PC-3 (cell line): ENCODE measurements at places on chromosomes 5 and 9.

DNA sequence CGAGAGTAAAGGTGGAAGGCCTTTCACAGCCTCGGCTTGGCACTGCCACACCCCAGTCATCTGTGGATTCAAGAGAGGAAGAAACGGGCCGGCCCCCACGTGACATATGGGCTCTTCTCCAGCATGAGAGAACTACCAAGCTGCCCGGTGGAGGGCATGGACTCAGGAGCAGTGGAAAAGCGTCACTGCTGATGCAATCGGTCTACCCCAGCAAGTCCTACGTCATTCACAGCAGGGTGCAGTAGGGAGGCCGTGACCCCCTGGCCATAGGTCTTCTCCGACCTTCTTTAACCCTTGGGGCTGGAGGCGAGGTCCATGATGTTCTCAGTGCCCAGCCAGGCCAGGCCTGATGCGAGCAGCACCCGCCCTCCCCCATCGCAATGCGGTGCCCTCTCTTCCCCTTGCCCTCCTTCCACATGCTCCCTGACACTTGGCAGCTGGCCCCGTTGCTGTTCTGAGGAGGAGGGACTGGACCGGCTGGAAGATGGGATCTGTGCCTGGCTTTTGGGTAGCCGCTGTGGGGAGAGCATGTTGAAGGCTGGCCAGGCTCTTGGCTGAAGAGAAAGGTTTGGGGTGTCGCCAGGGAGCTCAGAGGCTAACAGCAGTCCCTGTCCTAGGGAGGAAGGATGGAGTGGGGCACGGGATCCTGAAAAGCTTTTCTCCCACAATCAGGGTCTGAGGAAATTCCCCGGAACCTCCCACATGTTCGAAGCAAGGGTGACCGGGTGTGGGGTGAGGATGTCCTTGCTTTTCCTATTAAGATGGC lies 89.8 kb downstream of the LIFR start:
- no peak for DNase-seq

DNA sequence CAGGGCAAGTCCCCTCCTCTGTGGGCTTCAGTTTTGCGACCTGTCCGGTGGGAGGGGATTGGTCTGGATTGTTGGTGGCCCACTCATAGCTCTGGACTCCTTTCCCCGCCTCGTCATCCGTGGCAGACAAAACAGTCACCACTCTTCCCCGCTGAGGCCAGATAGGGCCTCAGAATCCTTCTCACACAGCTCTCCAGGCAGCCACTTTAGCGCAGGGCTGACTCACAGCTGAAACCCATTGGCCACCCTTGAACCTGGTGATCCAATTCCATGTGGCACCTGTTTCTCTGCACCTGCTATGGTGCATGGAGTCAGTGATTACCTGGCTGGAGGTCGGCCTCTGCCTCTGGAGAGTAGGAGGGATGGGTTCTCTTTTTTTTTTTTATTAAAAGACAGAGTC lies 15.8 kb upstream of the CACFD1 start:
- DNase-seq = no peak

DNA sequence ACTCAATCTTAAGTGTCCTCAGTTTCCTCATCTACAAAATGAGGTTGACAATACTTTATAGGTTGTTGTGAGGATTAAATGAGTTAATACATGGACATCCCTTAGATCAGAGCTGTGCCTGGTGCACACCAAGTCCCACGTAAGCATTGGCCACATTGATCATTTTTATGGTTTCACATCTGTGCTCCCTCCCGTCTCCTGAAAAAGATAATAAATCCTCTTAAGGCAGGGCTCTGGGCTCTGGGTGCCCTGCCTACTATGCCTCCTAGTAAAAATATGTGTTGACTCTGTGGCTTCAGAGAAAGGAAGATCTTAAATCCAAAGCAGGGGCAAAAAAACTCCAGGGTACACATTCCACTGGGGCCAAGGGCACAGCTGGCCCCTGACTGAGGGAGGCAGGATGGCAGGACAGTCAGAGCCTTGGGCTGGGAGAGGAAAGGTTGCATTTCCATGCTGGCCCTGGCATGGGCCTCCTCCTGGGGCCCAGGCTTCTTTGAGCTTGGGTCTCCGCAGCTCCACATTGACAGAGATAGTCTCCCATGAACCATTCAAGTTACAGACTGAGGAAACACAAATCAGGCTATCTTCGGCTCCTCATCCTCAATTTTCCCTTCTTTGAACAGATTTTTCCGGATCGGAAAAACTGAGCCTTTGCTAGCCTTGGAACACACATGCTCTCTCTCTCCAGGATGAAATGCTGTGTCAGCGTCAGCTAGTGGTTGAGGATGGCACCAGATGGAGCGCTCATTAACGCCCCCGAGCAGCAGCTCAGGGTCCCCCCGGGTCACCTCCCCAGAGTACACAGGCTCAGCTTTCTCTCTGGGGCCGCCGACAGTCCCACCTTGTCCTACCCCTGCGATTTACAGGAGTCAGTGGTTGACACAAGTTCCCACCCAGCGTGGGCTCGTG lies 22.4 kb upstream of the KIF12 start:
- no peak for DNase-seq

DNA sequence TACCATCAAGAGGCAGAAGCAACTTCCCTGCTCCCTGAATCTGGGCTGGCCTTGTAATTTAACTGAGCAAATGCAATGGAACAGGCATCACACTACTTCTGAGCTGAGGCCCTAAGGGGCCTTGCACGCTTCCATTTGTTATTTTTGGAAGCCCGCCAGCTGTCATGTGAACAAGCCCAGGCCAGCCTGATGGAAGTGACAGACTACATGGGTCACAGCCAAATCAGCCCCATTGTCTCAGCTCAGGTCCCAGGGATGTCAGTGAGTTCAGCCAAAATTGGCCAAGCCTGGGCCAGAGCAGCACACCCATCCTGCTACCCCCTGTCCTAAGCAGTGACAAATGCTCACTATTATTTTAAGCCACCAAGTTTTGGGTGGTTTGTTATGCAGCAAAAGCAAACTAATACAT lies 72.8 kb downstream of the PRRT1B start:
- no peak for DNase-seq

DNA sequence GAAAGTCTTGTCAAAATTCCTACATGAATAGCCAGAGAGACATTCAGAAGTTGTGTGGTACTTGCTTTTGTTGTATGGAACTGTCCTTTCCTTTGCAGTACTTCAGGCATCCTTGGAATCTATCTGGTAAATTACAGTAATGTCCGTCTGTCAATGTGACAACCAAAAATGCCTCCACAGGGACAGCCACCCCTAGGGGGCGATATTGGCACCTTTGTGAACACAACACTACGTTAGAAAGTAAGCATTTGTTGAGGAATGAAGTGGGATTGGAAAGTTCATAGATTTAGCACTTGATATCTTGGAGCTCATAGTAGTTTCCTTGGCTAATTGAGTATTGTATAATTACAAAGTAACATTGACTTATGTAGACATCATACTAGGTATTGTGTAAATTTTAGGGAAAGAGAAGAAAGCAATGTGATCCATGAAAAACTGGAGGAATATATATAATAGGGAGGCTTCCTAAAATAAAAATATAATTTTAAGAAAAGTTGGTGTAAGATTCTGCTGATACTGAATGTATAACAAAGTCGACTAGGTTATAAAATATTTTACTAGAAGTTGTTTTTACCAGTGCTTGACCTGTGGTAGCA lies 32.7 kb downstream of the TMEFF1 start:
- DNase-seq = peak; percentile 87

DNA sequence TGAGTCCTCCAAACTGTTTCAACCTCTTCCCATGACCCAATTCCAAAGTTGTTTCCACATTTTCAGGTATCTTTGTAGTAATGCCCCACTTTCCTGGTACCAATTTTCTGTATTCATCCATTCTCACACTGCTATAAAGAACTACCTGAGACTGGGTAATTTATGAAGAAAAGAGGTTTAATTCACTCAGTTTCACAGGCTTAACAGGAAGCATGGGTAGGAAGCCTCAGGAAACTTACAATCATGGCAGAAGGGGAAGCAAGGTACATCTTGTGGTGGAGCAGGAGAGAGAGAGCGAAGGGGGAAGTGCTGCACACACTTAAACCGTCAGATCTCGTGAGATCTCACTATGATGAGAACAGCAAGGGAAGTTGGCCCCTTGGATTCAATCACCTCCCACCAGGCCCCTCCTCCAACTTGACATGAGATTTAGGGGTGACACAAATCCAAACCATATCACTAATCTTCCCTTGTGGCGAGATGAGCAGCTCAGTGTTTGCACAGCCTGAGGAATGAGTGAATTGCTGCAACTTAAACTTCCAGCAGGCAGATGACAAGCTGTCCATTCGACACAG lies 42.9 kb downstream of the TRIP13 start:
- DNase-seq = no peak

DNA sequence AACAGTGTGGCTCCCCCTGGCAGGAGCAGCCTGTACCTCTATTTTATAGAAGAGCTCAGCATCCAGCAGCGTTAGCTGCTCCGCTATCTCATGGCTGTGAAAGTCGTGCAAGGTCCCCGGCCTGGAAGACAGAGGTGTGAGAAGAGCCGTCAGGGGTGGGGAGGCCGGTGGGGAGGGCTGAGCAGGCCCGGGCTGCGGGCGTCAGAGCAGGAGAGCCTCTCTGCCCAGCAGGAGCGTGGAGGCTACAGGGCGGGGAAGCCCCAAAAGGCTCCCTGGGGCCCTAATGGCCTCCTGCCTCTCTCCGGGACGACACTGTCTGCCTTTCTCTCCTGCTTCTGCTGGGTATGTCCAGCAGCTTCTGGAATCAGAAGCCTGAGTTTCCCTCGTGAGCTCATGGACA lies 42.6 kb downstream of the PRRT1B start:
- no peak for DNase-seq

GRCh38 chr9:91038483-91039124 lies 237.0 kb downstream of the SYK start:
- no peak for DNase-seq

- DNase-seq = no peak
Observed at GRCh38 chr5:125530833-125531615, 784.6 kb upstream of the ZNF608 start.

DNA sequence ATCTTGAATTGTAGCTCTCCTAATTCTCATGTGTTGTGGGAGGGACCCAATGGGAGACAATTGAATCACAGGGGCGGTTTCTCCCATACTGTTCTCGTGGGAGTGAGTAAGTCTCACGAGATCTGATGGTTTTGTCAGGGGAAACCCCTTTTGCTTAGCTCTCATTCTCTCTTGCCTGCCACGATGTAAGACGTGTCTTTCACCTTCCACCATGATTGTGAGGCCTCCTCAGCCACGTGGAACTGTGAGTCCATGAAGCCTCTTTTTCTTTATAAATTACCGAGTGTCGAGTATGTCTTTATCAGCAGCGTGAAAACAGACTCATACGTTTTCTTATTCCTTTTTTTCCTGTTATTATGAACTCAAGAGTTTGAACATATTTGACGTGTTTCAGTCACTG lies 39.1 kb downstream of the RETREG1 start:
- DNase-seq = no peak

- no peak for DNase-seq
Observed at GRCh38 chr5:685262-686171, 7.6 kb downstream of the TPPP start.

DNA sequence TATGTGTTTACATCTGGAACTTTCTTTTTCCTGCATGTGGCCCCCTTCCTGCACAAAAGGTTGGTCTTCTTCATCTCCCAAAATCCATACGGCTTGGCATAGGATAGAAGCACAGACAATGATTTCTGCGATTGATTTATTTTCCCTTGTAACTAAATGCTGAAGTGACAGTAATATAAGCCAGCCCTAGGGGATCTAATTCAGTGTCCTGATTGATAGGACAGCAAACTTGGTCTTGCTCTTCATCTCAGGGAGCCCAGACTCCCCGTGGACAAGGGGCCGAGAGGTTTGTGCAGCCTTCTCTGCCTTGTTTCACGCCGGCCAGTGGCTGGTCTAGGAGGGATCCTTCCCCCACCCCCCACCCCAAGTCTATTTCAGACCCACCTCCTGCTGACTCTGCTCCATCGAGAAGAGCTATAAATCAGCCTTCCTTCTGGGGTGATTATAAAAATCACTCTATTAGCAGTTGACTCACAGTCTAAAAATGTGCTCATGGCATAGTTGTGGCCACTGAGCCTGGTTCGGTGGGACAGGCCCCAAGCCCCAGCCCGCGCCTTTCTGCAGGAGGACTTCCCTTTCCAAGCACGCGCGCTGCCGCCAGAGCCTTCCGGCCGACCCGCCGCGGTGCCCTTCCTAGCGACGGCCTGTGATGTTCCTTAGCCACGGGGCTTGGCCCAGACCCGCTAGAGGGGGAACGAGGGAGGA lies 89.8 kb upstream of the COL5A1 start:
- DNase-seq = peak; percentile 70

DNA sequence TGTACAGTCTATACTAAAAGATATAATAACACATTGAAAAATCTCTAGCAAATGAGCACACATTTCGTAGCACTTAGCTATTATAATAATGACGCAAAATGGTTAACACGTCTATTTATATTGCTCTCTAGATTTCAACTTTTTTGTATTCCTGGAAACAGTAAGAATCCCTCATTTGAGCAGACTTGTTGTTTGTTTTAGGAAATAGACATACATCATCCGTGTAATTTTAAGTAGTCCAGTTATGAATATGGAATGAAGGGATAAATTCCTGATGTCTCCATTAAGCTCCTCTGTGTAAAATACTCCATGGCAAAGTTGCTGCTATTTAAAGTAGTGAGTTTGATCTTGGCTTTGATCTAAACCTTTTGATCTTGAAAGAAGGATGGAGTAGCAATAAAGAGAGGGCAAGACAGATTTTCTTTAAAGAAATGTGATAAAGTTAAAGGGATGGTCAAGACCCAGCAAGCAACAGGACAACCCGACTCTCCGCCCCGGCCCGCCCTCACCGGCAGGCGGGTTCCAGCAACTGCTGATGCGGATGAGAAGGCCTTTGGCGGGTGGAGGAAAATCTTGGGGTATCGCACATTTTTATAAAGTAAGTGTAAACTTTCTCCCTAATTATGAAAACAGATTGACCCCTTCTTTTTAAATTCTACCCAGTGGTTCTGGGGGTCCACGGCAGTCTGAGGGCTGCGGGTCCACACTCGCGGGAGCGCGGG lies 277.4 kb downstream of the AOPEP start:
- DNase-seq = peak; percentile 51

- no peak for DNase-seq
Observed at GRCh38 chr9:134004131-134004873, 12.2 kb upstream of the VAV2 start.

DNA sequence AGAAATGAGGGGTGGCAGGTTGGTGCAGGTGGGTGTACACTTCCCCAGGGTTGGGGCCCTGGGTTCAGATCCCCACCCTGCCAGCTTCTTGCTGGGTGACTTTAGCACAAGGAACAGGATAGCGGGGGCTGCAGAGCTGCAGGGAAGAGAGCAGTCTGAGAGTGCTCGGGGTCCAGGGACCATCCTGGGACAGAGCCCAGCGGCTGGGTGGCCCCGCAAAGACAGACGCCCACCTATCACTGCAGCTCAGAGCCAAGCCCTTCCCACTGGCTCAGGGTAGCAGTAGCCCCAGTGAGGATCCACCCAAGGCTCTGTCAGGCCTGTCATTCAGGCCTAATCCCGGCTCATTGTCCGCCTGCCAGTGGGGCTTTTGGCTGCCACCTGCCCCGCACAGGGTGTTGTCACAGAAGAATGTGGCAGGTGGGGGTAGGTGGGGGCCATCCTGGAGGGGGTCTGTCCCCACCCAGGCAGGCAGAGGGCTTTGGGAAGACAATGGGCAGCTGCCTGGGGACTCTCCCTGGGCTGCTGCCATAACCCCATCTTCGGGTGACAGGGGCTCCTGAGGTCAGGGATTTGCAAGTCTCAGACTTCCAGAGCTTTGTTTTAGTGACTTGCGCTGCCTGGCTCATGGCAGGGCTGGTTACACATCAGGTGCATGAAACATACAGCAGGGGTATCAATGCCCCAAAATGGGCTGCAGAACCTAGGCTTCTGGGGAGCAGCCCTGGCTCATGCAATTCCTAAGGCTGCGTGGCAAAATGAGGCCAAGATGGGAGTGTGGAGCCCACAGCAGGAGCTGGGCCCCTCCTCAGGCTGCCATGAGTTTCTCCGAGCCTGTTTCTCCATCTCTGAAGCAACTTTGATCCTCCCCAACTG lies 52.1 kb downstream of the BARX1 start:
- DNase-seq = no peak
